ENCODE measurements at places on chromosomes 13 and 19.

DNA sequence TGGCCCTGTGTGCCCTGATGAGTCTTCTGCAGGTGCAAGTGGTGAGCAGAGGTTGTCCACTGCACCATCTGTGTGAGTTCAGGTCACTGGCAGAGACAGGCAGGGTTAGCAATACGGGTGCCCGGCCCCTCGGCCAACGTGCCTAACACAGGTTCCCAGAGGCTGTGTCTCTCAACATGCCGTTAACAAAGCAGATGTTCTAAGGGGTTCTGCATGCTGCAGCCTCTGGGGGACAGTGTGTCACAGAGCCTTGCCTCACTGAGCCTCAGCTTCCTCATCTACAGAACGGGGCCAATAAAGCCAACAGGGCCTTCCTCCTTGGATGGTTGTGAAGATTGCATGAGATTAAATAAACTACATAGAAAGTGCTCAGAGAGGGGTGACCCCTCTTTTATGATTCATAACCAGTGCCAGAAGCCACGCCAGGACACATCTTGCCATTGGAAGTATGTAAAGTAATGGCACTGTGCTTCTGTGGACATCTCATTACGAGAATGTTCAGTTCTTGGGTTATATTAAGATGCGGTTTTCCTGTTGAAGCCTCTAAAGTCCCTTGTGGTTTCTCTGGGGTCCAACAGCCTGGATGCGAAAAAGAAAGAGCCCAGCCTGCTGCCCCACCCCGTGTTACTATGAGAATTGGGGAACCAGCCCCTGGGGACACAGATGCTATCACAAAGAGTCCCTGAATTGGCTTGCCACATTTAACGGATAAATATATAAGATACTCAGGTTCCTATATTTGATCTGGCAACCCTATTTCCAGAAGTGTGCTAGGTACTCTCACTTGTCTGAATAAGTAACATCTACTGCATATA lies 11.2 kb upstream of the ARHGEF18 start:
- DNase-seq: no peak

GRCh38 chr19:2740314-2740656 lies 468 bp upstream of the SLC39A3 start:
- no peak for DNase-seq

GRCh38 chr13:35592457-35592856 lies 116.0 kb upstream of the MAB21L1 start:
- no peak for DNase-seq

- peak; percentile 74 for DNase-seq
These were observed 69.6 kb downstream of the STK24 start for GRCh38 chr13:98507282-98507797.

DNA sequence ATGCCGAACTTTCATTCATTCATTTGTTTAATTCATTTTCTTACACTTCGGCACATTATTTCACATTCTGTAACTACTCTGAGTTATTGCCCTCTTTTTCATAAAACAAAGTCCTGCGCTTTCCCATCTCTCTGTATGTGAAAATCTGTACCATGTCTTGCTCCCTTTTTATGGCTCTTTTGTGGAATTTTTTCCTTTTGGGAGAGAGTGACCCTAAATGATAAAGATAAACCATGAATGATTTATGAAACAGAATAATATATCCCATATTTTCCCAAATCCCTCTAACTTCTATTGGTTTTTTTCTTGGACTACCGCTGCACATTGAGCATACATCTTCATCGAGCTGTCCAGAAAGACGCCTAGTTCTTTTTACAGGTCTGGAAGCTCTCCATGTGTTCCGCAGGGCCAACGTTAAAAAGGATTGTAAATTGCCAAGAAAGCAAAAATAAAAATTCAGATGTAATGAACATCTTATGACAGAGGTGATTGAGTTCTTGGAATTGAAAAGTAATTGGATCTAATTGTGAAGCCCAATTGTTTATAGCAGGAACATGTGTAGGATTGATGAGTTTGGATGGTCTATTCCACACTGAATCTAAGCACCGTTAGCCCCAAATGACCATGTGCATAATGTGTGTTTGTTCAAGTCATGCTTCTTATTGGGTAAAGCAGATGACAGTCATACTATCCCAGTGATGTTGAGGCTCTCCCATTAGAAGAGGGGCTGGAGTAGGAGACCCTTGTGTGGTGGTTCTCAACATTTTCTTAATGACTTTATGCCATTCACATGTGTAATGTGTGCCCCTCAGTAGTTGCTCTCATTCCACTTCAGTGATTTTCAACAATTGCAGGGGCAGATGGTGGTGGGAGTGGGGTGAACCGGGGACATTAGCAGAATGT lies 378.9 kb downstream of the DLEU7 start:
- no peak for DNase-seq

GRCh38 chr13:37561031-37561430 lies 37.5 kb downstream of the POSTN start:
- no peak for DNase-seq

GRCh38 chr13:74866101-74866500 lies 615.9 kb downstream of the TBC1D4 start:
- no peak for DNase-seq

- DNase-seq: no peak
These were observed 13.1 kb downstream of the EPS15L1 start for GRCh38 chr19:16458391-16459341.

DNA sequence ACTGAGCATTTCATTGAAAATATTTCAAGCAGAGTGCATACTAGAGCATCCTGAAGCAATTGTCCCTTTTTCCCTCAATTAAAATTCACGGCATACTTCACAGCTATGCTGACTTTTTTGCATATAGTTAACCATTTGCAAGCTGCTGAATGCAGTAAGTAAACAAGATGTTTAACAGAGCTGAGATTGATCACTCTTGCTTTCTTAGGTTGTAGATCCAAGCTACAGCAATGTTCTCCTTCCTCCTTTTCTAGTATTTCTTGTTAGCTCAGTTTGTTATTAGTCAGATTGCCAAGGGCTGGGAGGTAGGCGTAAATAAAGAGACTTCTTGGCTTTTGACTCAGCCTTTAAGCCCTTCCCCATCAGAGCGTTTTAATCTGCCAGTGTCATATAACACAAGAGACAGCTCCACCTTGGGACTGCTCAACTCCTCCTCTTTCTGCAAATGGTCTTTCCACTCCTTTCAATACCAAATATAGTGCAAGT lies at the start of gene SLITRK6:
TSS of gene SLITRK6 (minus strand) at position 323 of the 486 bp plus-strand sequence. CDS start 2,911 bp downstream, outside the sequence.
- peak; percentile 58 for DNase-seq

- DNase-seq: no peak
These were observed 5.8 kb upstream of the PEAK3 start for GRCh38 chr19:2287585-2288337.

DNA sequence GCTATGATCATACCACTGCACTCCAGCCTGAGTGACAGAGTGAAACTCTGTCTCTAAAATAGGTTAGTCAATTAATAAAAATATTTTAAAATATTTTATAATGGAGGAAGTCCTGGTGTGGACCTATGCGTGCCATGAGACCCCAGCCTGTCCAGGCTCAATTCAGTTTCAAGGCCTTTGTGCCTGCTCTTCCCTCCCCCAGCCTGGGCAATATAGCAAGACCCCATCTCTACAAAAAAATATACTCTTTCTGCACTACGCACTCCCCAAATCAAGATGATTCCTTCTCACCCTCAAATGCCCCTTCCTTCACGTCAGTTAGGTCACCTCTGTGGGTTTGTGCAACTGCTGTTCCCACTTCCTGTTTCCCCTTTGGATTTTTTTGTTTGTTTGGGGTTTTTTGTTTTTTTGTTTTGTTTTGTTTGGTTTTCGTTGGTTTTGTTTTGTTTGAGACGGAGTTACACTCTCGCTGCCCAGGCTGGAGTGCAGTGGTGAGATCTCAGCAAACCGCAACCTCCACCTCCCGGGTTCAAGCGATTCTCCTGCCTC lies 1.4 kb upstream of the HSH2D start:
- no peak for DNase-seq

DNA sequence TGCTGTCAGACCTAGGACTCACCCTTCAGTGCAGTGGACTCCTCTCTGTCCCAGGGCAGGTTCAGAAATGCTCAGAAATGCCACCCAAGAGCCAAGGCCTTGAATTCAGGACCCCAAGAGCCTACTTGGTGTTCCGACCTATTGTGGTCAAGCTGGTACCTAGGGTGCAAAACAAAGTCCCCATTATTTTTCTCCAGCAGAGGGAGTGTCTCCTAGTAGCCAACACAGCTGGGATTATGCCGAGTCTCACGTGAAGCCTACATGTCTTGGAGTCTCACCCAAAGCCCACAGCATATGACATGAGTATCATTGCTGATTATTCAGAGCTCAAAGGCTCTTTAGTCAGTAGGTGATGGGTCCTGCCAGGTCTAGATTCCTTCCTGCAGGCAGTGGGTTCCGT lies 671.1 kb upstream of the SPRY2 start:
- DNase-seq: no peak

GRCh38 chr13:99662678-99663077 lies 161.4 kb downstream of the TM9SF2 start:
- DNase-seq: no peak

DNA sequence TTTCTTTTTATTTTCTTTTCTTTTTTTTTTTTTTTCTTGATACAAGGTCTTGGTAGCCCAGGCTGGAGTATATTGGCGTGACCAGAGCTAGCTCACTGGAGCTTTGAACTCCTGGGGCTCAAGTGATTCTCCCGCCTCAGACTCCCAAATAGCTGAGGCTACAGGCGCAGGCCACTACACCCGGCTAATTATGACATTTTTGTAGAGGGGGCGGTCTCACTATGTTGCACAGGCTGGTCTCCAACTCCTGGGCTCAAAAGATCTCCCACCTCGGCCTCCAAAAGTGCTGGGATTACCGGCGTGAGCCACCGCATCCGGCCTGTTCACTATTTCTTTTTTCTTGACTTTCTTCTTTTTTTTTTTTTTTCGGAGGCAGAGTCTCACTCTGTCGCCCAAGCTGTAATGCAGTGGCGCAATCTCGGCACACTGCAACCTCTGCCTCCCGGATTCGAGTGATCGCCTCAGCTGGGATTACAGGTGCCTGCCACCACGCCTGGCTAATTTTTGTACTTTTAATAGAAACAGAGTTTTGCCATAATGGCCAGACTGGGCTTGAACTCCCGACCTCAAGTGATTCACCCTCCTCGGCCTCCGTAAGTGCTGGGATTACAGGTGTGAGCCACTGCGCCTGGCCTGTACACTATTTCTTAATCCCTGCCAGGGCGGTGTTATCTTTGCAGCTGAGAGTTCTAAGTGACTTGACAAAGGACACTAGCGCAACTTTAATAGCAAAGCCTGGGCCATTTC lies 37.1 kb upstream of the LSM14A start:
- DNase-seq: no peak

GRCh38 chr13:113589251-113589960 lies 4.9 kb downstream of the TFDP1 start:
- no peak for DNase-seq

DNA sequence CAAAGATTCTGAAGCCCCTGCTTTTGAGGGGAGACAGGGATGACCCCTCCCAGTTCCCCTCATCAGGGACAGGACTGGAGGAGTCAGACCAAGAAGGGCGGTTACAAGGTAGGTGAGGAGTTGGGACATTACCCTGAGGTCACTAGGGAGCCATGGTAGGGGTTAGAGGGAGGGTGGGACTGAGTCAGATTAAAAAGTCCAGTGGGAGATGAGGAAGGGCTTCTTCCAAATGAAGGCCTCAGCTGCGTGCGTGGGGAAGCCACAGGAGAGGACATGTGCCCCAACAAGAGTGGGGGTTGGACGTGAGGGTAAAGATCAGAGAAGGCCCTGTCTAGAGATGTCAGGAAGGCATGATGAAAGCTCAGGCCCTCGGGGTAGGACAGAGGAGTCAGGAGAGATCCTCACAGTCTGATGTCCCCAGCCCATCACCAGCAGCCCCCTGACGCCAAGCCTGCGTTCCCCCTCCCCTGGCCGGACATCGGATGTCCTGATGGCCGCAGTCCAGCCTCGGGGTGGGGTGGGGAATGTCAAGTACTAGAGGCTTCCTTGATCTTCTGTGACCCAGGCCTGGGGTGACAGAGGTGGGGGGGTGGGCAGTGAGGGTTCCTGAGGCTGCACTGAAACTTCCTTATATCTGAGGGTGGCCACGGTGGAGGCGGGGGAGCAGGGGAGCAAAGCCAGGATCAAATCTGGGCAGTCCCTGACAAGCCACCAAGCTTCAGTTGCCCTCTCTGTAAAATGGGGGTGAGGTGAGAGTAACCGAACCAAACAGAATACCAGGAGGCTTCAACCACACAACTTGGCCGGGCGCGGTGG lies 6.5 kb upstream of the MFSD12 start:
- DNase-seq: no peak

DNA sequence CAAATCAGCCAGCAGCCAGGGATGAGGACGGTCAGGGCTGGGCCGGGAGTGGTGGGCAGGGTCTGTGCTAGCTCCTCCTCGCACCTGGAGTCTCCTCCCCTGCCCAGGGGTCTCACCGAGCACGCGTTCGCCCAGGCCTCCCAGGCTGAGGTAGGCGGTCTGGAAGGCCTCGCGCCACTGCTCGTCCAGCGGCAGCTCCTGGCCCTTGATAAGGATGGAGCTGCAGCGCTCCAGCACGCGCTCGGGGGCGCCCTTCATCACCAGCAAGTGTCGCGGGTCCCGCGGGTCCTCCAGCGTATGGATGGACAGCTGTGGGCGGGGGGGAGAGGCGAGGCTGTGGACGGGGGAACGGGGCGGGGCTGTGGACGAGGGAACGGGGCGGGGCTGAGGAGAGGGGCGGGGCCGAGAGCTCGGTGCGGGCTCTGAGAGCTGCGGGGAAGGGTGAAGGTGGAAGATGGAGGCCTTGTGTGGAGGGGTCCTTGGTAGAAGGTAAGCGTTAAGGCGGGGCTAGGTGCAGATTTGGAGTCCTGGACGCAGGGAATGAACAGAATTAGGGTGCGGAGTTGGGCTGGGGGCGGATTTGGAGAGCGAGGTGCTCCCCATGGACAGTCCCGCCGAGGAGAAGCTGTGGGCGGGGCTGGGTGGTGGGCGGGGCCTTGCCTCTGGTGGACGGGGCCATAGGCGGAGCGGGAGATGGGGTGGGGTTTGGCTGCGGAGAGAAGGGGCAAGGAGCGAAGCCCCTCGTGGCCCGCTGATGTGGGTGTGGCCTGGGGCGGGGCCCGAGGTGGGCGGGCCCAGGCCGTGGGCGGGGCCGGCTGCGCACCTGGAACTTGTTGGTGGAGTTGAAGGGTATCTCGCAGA lies 5.7 kb downstream of the ATP4A start:
- peak; percentile 40 for DNase-seq

DNA sequence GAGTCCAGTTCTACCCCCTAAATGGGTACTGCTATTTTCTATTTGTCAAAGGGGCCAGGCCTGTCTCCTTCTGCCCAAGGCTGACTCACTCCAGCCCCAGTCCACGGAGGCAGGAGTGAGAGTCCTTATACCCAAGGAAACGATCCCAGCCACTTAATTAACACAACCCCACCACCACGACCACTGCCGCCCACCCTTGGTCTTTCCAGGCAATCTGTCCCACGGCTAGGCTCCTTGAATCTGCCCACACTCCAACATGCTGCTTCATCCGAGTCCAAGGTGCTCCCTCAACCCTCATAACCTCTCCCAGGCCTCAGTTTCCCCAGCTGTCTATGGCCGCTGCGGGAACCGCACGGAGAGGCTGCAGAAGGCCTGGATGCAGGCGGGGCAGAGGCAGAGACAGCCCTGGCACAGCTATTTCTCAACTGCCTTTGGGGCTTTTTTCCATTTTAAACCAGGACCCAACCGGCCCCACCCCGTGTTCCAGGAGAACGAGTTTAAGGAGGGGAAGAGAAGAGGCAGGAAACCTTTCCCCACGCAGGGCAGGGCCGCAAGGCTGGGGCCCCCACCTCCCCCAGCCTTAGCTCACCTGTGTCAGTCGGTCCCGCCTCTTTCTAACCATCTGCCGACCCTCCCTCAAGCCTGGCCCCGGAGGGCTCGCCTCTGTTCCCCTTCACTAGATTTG lies 746 bp downstream of the RAB3D start:
- DNase-seq: no peak

- DNase-seq: no peak
These were observed 68.2 kb downstream of the ITGBL1 start for GRCh38 chr13:101520672-101521071.

- DNase-seq: no peak
These were observed 52.0 kb downstream of the TINCR start for GRCh38 chr19:5515737-5516136.
